ENCODE measurements at places on chromosomes 3 and 15.

DNA sequence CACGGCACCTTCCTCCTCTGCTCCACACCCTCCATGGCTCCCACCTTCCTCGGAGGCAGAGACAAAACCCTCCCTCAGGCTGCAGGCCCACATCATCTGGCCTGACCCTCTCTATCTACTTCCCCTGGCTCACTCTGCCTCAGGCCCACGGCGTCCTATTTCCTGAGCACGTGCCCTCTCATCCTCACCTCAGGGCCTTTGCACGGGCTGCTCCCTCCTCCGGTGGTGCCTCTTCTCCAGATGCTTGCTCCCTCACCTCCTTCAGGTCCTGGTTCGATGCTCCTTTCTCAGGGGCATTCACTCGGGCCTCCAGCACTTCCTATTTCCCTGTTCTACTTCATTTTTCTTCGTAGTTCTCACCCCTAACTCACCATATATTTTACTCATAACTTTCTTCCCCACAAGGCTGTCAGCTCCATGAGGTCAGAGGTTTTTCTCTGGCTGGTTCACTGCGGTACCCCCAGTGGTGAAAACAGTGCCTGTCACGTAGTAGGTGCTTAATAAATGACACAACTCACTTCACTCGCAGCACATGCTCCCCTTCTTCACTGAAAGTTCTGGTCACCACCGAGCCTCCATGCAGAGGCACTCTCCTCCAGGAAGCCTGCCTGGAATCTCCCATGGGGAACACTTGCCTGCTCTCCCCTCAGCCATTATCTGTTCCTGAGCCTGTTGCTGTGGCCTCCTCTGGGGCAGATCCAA lies 130.7 kb downstream of the WNT7A start:
- DNase-seq: no peak

GRCh38 chr3:189630767-189631372 lies 319 bp upstream of the TP63 start:
- DNase-seq: no peak

GRCh38 chr3:156682963-156683362 lies 8.6 kb downstream of the TIPARP start:
- DNase-seq: no peak

- DNase-seq: no peak
Observed at GRCh38 chr3:159829539-159830227, 159.0 kb upstream of the IL12A start.

- DNase-seq: no peak
Observed at GRCh38 chr3:138206196-138206595, 19.1 kb downstream of the ARMC8 start.

DNA sequence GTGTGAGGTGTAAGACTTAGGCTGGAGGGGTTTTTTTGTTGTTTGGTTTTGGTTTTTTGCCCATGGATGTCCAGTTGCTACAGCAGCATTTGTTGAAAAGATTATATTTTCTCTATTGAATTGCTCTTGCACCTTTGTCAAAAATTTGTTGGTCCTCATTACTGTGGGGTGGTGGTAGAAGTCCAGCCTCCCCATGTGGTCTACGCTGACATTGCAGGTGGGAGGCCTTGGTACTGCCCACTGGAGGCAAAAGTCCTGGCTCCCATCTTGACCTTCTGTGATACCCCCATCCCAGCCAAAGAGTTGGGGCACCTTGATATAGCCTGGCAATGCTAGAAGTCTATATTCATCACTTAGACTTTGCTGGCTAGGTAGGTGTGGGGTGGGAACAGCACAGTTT lies 5.4 kb upstream of the RAB6B start:
- DNase-seq: no peak

- DNase-seq: peak; percentile 10
Observed at GRCh38 chr15:92158426-92158825, 235.3 kb upstream of the ST8SIA2 start.

GRCh38 chr3:87797872-87798566 lies 260.8 kb downstream of the CGGBP1 start:
- DNase-seq: no peak

DNA sequence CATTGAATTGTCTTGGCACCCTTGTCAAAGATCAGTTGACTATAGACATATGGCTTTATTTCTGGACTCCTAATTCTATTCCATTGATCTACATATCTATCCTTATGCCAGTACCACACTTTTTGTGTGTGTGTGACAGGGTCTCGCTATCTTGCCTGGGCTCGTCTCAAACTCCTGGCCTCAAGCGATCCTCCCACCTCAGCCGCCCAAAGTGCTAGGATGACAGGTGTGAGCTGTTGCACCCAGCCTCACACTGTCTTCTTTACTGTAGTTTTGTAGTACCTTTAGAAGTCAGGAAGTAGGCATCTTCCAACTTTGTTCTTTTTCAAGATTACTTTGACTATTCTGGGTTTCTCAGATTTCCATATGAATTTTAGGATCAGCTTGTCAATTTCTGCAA lies 24.3 kb downstream of the CDAN1 start:
- no peak for DNase-seq

GRCh38 chr3:37630441-37630840 lies 231.2 kb upstream of the CTDSPL start:
- no peak for DNase-seq

DNA sequence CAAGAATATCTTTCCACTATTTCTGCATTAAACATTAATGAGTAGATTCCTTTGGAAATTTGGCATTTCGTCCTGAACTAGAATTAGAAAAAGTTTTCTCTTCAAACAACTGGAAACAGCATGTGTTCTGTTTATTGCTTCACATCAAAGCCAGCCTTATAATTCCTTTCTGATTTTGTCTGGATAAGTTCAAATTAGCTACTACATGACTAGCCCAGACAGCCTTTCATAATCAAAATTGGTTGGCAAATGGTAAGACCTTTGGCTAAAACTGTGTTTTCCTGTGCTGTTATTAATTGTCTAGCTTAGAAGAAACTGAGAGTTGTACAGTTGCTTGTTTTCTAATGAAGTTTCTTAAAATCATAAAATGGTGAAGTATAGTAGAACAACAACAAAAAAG lies 52.7 kb upstream of the P3H2 start:
- DNase-seq: no peak

DNA sequence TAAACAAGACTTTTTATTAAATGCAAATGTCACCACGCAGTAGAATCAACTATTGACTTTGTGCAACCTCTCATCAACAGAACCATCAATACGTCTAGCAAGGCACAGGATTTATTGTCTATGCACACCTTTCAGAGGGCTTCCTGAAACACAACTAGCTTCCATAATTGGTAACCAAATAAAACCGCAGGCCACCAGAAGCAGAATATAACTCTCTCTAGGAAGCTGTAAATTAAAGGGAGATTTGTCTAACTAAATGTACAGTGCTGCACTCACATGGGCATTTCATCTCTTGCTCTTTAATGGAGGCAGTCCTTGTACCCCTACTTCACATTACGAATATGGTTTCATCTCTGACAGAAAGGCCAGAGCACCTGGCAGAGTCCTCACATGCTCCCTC lies 93.0 kb downstream of the FHIT start:
- DNase-seq: no peak

GRCh38 chr15:59406446-59406845 lies 31.5 kb upstream of the FAM81A start:
- no peak for DNase-seq

GRCh38 chr3:197545101-197545500 lies 10.7 kb downstream of the BDH1 start:
- no peak for DNase-seq

DNA sequence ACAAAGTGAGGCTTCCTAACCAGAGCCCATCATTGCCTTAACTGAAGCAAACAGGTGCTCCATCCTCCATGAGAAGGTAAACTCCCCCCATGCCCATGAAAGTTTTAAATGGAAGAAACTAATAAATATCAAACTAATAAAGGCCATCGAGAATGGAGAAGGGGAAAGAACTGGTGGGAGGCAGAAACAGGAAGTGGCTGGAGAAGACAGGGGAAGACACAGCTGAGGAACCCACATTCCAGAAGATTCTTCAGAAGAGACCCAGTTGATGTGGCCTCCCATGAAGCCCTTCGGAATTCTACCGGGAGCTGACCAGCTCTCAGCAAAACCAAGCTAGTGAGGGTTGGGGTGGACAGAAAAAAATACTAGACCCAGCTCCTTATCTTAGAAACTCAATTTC lies 41.6 kb downstream of the SH3BP5 start:
- no peak for DNase-seq

DNA sequence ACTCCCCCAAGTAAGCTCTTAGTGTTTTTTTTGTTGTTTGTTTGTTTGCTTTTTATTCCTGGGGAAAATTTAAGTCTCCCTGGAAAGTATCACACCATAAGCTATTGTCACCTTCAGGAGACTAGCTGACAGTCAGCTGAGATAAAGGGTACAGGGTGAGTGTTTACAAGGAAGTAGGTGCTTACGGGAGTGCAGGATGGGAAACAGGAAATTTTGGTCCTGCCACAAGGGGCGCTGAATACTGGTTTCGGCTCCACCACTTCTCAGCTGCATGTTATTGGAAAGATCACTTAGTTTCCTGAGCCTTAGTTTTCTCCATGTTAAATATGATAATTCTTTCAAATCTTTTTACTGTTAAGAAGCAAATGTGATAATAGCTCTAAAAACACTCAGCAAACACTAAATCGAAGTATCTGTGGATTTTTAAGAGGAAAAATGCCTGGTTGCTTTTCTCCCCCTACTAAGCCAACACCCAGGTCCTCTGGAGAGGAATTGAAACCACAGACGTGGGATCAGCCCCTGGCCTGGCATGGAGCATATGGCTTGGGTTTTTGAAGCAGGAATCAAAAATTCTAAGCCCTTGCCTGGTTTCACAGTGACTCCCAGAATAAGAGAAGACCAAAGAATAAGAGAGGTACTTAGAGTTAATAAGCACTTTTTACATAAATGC lies 90.7 kb downstream of the SCN11A start:
- DNase-seq: no peak

- DNase-seq: no peak
Observed at GRCh38 chr3:72448858-72449257, 399.4 kb downstream of the SHQ1 start.
